Neural progenitor cell (in vitro differentiated cells): ENCODE measurements at places on chromosomes 11 and 22.
A peak's percentile ranks its signal among the peaks of the same experiment; 100 is the strongest.

GRCh38 chr22:46068593-46069491, 81.5 kb upstream of the PPARA start:
- DNase-seq = no peak

GRCh38 chr11:111733611-111734088, 32.5 kb downstream of the PPP2R1B start:
- peak; percentile 34 for DNase-seq

- DNase-seq = no peak
Observed at GRCh38 chr22:21041937-21042336, 3.8 kb upstream of the LRRC74B start.

DNA sequence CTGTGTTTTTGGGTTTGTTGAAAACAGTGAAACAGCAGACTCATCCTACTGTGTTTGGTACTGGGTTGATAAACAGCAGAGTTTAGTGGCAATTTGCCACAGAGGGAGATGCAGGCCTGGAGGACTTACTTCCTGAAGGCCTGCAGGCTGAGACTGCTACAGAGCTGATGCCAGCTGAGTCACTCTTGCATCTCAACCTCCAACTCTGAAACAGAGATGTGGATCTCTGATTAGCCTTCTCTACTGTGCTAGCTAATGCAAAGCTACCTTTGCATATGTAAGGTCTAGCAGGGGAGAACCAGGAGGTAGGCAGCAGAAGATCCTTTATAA, 14.3 kb downstream of the ATP5MG start:
- DNase-seq = peak; percentile 29

GRCh38 chr11:127182586-127183203, 182.1 kb upstream of the KIRREL3 start:
- no peak for DNase-seq

DNA sequence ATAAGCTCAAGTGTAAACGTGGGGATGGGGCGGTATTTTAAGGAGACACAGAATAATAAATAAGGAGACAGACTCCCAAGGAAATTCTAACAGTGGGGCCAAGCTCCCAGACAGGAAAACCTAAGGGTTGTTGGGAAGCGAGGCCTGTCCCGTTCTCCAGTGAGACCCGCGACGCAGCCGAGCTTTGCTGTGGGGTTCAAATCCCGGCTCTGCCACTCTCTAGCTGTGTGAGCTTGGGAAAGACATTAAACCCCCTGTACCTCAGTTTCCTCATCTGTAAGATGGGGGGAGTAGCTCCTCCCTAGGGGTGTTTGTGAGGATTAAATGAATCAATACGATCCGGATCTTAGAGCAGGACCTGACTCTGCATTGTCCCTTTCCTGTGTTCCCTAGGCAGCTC, 106.8 kb downstream of the TRIM29 start:
- no peak for DNase-seq

DNA sequence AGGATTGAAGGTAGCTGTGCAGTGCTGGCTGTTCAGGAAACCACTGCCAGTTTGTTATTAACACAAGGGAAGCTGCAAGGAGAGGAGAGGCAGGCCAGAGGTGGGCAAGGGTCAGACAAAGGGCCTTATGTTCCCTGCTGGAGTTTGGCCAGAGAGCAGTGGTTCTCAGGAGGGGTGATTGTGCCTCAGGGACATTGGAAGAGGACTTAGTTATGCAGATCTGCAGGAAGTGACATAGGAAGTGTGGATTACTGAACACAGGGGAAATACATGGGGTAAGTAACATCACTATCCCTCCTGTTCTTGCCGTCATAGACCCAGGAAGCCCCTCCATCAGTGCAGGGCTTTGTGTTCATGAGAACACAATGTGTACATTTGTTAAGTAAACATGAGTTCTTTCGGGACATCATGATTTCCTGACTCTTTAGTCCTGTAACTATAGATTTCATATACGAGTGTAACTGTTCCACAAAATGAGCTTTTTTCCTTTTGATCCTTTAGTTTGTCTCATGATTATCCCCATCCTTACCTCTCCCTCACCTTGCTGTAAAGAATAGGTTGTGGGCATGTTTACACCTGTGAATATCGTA, 5.9 kb downstream of the SRRD start:
- DNase-seq = no peak

DNA sequence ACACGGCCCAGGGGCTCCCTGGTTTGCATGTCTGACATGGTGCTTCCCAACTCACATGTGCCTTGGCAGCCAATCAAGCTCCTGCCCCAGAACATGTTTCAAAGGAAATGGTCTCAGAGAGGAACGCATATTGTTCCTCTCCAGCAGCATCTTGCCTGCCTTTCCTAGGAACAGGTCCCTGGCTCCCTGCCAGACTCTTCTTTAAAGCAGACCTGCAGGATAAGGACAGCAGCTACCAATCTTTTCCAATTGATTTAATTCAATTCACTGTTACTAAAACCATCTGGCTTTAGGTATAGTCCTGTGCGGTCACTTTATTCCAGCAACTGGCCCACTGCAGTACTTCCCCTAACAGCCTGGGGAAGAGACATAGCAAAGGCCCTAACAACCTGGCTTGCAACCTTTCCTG, 79.9 kb downstream of the AMBRA1 start:
- no peak for DNase-seq

GRCh38 chr11:109378034-109378433, 44.0 kb upstream of the C11orf87 start:
- DNase-seq = no peak

GRCh38 chr11:8768625-8769333, 86.2 kb downstream of the RPL27A start:
- DNase-seq = no peak

- no peak for DNase-seq
Observed at GRCh38 chr22:27488456-27489177, 312.9 kb downstream of the MN1 start.

GRCh38 chr22:26236991-26237390, 67.7 kb downstream of the SEZ6L start:
- no peak for DNase-seq

- no peak for DNase-seq
Observed at GRCh38 chr11:73273222-73273895, 1.2 kb downstream of the P2RY6 start.

DNA sequence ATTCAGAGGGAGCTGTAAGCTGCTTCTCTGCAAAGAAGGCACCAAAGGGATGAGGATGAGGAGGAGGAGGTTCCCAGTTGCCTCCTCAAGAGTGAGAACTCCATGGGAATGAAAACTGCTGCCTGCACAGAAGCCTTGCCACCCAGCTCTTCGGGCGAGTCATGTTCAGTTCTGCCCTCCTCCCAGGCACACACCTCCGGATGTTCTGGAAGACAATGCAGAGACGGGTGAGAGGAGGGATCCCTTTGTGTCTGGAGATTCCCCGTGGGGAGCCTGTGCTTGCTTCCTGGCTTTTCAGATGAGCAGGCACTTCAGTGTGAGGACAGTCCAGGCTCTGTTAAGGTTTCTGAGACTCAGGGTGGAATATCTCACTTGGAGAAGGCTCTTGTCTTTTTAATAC, 295.6 kb downstream of the DDX10 start:
- peak; percentile 43 for DNase-seq

DNA sequence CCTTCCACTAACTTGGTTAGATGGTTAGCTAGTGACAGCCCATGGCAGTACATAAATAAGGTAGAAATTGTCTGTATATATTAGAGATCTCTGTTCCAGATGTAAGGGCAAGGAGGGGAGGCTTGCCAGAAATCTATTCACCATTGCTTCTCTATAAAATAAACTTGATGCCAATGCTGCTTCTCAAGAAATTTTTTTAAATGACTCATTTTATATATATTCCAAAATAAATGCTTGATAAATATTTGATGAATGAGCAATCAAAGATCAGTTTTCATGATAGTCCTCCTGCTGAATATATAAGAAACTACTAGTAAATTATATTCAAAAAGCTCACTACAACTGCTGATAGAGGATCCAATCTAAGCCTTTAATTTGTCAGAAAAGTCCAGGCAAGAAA, 710.6 kb upstream of the CCDC179 start:
- DNase-seq = no peak

GRCh38 chr11:73335204-73335923, 27.3 kb downstream of the ARHGEF17 start:
- DNase-seq = peak; percentile 83

DNA sequence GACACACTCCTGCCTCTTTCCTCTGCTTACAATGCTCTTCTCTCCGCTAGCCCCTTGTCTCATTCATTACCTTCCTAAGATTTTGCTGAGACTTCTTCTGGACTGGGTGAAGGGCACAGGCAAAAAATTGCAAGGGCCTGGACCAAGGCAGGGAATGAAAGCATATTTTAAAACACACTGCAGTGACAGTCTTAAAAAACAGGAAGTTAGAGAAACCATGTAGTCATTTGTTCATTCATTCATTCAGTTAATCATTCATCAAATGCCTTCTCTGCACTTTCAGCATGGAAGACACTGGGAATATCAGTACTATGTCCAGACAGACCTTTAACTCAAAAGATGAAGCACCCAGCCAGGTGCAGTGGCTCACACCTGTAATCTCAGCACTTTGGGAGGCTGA, 44.9 kb upstream of the SWAP70 start:
- DNase-seq = no peak

GRCh38 chr11:33692013-33692504, 8.6 kb downstream of the C11orf91 start:
- DNase-seq = peak; percentile 22

GRCh38 chr11:48106166-48106565, 110.4 kb upstream of the OR4B1 start:
- DNase-seq = no peak

GRCh38 chr11:65204143-65204542, 22.4 kb downstream of the CAPN1 start:
- DNase-seq = no peak

GRCh38 chr11:125593114-125593820, 615 bp downstream of the STT3A start:
- no peak for DNase-seq

- DNase-seq = peak; percentile 47
Observed at GRCh38 chr11:128688031-128688713, 5.7 kb upstream of the FLI1 start.

GRCh38 chr11:44387825-44388224, 77.9 kb upstream of the ALX4 start:
- DNase-seq = no peak

DNA sequence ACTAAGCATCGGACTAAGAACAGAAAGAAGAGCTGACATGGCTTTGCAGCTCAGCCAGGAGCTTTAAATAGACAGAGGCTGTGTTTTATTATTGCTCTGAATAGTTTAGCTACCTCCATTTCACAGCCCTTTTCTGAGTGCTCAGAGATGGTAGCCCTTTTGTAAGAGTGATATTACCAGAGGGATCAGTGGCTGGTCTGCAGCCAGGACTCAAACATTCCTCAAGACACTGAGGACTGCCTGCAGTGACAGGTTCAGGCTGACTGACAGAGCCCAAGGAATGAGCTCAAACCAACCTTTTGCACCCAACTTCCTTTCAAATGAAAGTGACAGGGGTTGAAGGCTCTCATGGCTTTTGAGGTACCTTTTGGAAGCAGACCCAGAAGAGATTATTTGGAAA, 189.0 kb downstream of the DDX10 start:
- peak; percentile 69 for DNase-seq

DNA sequence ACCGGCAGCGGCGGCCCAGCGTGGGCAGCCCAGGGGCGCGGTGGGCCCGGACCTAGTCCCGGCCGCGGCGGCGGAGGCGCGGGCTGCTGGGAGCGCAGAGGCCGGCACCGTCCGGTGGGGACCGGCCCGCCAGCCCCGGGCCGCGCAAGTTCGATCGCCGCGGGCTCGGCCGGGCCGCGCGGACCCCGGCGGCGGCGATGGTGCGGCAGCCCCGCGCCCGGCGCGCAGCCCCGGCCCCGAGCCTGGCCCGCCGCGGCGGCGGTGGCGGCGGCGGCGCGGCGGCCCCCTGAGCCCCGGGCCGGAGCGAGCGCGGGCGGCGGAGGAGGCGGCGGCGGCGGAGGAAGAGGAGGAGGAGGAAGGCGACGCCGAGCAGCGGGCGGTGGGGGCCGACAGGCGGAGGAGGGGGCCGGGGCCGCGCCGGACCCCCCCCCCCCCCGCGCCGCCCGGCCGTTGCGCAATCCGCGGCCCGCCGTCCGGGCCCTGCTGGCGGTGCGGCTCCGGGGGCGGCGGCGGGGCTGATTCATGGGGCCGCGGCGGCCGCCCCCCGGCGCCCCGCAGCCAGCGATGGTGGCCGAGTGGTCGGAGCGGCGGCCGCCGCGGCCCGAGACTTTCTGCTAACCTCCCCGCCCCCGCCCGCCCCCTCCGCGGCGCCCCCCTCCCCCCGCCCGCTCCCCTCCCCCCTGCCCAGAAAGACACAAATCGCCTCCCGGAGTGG, 1251.9 kb downstream of the BRD1 start:
- peak; percentile 65 for DNase-seq

GRCh38 chr11:94469416-94469815, 24.2 kb downstream of the MRE11 start:
- no peak for DNase-seq

GRCh38 chr11:86161837-86162236, 82.7 kb upstream of the EED start:
- no peak for DNase-seq

GRCh38 chr11:27830206-27830605, 130.0 kb upstream of the BDNF start:
- DNase-seq = no peak

DNA sequence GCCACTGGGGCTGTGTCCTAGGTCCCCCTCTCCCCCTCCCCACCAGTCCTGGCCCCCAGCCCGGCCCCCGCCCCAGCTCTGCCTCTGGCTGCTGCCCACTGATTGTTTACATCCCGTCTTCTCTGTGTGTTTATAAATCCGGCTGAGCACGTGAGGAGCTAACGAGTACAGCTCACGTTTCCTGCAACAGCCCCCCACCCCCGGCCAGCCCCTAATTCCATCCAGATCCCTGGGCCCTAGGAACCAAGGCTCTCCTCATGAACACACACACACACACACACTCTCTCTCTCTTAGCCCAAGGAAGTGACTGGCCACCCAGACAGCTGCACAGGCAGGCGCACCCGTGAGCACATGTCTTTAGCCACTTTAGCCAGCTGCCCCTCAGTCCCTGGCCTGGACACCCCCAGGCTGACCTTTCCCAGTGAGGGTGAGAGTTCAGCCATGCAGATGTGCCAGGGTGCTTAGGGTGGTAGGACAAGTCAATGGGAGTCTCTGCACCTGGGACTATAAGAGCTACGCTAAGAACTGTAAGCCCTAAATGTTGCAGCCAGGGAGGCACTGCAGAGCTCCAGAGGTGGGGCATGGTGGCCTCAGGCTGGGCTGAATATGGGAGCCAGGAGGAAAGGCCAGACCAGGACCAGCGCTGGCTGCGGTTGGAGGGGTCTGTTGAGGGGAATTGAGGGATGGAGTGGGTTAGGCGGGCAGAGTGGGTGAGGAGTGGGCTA, 2.9 kb downstream of the CLCF1 start:
- peak; percentile 53 for DNase-seq

DNA sequence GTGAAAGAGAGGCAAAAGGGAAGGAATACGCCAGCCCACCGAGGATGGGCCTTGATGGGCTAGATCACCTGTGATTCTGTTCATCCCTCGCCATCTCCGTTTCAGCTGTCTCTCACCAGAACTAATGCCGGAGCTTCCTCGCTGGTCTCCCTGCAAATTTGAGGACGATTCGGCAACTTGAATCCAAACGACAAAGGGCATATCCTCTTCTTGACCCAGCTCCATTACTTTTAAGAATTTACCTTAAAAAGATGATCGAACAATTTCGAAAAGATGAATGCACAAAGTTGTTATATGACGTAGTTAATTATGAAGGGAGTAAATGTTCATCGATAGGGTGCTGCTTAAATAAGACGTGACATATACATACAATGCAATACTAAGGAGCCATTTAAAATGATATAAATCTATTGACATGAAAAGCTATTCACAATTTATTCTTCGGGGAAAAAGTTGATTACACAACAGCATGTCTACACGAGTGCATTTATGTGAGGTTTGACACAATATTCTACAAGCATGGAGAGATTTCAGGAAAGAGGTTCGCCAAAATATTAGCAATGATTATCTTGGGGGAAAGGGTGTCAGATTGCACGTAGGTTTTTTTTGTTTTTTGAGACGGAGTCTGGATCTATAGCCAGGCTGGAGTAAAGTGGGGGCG, 937 bp upstream of the FAM168A start:
- no peak for DNase-seq
